Psoas muscle (tissue), 8 donors: ENCODE measurements at places on chromosomes 6 and 20.

GRCh38 chr20:25321262-25321831, 69.3 kb downstream of the ABHD12 start:
- no peak for DNase-seq

DNA sequence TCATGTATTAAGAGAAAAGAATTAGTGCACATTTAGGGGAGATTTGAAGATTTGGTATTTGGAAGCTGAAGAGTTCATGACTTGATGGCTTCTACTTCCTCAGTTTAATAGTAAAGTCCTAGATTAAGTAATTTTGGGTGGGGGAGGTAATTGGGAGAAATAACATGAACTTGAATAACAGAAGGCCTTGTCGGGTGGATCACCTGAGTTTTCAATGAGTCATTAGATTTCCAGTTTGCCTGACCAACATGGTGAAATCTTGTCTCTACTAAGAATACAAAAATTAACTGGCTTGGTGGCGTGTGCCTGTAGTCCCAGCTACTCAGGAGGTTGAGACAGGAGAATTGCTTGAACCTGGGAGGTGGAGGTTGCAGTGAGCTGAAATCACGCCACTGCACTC, 181.0 kb downstream of the GJA1 start:
- no peak for DNase-seq

- no peak for DNase-seq
Measured at GRCh38 chr6:73560182-73560732, 39.4 kb upstream of the EEF1A1 start.

DNA sequence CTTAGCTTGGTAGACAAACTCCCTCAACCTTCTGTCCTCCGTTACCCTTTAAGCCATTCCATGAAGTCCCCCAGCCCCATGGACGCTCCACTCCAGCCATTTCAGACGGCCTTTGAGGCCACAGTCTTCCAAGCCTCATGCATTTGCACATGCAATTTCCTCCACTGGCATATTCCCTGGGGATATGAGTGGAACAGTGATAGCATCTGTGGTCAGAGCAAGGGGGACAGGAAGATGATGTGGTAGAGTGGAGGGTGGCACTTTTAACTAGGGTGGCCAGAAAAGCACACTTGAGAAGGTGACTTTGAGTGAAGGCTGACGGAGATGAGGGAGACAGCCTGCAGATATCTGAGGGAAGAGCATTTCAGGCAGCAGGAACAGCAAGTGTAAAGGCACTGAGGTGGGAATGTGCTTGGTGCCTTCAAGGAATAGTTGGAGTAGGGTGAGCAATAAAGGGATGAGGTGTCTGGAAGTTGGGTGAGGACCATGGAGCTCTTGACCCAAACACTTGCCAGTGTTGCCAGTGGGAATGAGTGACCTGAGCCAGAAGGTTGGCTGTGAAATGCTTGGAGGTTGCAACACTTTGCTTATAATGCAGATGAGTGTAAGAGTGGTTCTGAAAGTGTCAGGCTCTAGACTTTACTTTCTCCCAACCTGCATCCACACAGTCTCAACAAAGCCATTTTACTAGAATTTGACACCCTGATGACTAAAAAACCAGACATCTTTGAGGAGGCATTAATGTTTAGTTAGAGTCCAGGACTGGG, 275.6 kb upstream of the SUPT3H start:
- DNase-seq: no peak

DNA sequence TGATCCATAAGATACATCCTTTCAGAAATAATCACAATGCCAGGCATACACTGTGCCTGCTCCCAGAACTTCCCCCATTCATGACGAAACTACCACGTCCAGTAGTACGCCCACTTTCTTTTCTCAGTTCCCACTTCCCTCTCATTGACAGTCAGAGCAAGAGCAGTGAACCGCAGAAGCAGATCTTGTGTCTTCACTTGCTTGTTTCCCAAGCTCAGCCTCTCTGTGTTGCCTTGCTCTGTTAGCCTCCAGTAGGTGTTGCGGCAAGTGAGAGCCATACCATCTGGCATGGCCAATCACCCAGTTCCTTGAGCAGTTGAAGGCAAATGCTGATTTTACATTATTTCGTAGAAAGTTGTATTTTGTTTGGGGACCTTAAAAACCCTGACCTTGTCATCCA, 11.7 kb downstream of the UST start:
- no peak for DNase-seq

DNA sequence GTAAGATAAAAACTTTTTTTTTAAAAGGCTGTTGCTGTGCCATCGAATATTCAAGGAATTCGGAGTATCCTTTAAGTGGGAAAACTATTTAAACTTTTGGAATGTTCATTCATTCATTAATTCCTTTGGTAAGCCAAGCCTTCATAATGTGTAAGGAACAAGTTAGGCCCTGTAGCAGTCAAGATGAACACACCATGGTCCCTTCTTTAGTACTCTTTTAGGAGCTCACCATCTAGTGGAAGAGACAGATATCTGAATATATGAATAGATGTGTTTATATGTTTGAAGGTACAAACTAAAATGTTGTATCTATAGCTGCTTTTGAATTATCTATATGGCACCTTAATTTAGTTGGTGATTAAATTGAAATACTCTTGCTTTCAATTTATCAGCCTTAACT, 5.8 kb downstream of the SPO11 start:
- DNase-seq: no peak

DNA sequence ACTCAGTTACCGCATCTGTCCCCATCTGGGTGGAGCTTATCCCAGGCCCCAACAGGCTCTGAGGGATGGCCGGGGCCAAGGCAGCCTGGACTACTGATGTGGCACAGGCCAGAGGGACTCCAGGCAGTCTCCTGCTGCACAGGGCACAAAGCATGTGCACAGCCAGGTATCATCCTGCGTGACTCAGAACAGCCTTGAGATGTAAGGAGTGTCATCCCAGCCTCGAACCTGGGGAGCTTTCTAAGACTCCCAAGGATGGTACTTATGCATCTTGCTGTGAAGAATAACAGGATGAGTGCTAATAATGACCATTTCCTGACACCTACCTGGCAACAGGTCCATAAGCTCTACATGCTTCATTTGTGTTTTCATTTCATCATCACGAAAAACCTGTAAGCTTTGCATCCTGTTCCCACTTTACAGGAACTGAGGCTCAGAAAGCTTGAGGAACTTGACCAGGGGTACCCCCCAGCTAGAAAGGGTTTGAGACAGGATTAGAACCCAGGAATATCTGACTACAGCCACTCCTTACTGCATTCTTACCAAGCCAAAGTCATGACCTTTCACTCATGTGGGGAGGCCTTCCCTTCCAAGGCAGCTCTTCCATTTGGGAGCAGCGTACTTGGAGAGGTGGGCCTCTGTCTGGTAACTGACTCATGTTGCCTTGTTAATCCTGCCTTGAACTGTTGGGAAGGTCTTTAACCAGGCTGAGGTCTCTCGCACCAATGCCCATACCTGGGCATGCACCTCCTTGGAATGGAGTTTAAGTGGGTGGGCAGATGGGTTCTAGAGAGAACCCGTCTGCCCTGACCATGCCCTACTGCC, 1.9 kb downstream of the TRIB3 start:
- no peak for DNase-seq

- DNase-seq: no peak
Measured at GRCh38 chr6:76703786-76704185, 631.3 kb upstream of the IMPG1 start.

- DNase-seq: no peak
Measured at GRCh38 chr6:40891686-40892085, 147.3 kb downstream of the UNC5CL start.

GRCh38 chr20:49642816-49643215, 70.9 kb downstream of the B4GALT5 start:
- no peak for DNase-seq

DNA sequence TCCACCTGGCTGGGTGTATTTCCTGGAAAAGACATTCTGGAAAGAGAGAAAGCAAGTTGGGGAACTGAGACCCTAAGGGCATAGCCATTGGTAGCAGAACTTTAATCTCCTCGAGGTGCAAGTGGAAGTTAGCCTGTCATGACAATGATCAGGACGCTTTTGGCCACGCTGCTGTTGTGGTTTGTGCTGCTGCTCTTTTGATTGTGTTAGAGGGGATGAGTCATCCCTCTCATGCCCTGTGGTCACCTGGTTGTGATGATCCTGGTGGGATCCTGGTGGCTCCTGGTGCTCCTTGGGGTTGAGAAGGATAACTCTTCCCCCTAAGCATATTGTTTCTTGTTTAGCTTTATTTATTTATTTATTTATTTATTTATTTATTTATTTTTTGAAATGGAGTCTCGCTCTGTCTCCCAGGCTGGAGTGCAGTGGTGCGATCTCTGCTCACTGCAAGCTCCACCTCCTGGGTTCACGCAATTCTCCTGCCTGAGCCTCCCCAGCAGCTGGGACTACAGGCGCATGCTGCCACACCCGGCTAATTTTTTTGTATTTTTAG, 350.3 kb downstream of the KIF16B start:
- DNase-seq: no peak

GRCh38 chr6:157036245-157036711, 259.1 kb downstream of the ARID1B start:
- peak; percentile 25 for DNase-seq

GRCh38 chr20:24795436-24795835, 153.6 kb upstream of the CST7 start:
- DNase-seq: peak; percentile 23

DNA sequence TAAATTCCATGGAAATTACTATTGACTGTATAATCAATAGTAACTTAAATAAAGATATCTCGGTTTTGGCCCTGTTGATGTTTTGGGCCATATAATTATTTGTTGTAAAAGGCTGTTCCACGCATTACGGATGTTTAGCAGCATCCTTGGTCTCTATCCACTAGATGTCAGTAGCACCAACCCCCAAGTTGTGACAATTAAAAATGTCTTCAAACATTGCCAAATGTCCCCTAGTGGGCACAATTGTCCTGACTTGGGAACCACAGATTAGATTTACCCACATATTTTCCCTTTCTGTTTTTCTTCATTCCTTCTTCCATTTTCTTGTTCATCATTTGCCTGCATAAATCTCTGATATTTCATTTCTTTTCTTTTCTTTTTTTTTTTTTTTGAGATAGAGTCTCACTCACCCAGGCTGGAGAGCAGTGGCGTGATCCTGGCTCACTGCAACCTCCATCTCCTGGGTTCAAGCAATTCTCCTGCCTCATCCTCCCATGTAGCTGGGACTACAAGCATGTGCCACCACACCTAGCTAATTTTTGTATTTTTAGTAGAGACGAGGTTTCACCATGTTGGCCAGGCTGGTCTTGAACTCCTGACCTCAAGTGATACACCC, 13.6 kb upstream of the WFDC8 start:
- no peak for DNase-seq

DNA sequence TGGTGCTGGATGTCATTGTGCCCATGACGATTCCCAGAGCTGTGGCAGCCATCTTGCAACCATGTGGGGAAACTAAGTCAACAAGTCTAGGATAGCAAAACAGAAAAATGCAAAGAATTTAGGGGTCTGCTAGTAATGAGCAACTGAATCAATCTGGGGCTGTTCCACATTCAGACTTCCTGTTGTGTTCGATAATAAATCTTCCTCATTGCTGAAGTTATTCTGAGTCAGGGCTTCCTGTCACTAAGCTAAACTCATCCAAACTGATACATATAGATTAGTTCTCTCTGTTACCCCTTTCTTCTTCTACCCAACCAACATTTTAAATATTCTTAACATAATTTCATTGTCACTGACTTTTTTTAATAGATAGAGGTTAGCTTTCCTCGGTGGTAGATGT, 205.9 kb downstream of the HACE1 start:
- DNase-seq: no peak

GRCh38 chr6:38248500-38249234, 391.1 kb downstream of the BTBD9 start:
- no peak for DNase-seq

DNA sequence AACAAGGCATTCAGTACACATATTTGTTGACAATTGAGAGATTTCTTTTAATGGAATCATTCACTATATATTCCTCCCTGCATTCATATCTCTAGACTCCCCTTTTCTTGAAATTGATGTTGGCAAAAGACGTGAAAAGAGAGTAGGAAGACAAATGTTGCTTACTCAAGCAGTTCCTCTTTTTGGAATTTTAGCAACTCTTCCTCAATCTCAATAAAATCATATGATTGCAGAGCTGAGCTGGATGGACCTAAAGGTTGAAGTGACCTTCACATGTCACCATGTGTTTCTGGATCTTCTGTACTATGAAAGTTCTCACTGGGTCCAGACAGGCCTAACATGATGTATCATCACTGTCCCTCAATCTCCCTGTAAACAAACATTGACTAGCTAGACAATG, 18.6 kb downstream of the ADGRF1 start:
- no peak for DNase-seq

DNA sequence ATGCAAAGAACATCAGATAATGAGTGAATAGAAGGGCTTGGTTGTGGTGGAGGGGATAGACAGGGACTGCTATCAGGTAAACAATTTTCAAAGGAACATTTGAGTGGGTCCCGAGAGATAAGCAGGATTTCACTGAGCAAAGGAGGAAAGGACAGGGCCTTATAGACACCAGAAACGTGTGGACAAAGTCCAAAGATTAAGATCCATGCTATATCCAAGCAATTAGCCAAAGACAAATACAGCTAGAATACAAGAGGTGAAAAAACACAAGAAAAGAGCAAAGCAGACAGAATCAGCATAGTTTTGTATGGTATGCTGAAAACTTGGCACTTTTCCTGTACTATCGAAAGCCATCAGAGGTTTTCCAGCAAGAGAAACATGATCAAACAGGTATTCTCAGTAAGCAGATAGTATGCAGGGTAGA, 59.8 kb downstream of the CDK19 start:
- no peak for DNase-seq

GRCh38 chr6:148814082-148814790, 67.4 kb downstream of the UST start:
- DNase-seq: no peak

GRCh38 chr6:159313018-159313417, 143.8 kb downstream of the FNDC1 start:
- no peak for DNase-seq

DNA sequence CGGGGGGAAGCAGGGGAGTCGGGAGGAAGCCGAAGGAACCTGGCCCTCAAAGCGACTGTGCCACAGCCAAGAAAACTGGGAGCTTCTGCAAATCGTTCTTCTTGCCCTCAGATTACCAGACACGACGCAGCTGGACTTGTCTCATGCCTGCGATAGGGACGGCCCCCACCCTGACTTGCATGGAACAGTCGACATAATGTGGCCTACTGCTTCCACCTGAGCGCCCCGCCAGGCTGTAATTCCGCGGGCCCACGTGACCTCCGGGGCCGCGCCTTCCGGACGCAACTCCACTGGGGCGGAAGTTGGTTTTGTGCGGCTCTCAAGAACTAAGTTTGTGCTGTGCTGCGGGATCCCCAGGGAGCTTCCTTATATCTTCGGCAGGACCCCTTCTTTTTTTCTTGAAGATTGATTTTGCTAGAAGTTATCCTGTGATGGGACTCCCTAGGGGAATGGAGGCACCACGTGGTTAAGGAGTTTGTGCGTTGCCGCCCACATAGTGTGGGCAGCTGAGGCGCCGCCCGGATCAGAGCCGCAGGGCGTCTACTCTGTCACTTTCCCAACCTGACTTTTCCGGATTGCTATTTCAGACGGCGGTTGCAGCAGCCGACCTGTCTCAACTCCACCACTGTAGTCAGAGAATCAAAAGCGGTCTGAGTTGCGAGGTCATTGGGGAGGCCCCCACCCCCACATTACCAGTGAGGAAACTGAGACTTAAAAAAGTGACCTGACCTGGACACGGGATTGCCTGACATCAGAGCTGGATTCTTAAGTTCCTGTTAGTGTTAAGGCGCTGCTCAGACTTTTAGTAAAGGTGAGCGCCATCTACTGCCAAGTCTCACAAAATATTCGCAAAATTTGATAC, 540 bp upstream of the CD164 start:
- DNase-seq: peak; percentile 93

GRCh38 chr6:2103765-2104523, 141.5 kb downstream of the GMDS start:
- DNase-seq: no peak
